Chondrocyte (in vitro differentiated cells): ENCODE measurements at places on chromosomes 7 and 10. TPM values are rescaled to one million over a fixed set of nuclear protein-coding genes. Genes with fewer than 3 reads are reported as not detected.

STAMBPL1 gene
- total RNA-seq, result 1.6 to 2.7 TPM (median 2.1 TPM) in 3 replicates

PROSER2 gene
- total RNA-seq, result 15.2 to 23.8 TPM (median 15.6 TPM) in 3 replicates

TUBAL3 gene
- total RNA-seq, result not detected in 3 replicates

HOXA3 gene
- total RNA-seq, result 9.3 to 12.1 TPM in 2 of 3 replicates, not detected in the other

DNA sequence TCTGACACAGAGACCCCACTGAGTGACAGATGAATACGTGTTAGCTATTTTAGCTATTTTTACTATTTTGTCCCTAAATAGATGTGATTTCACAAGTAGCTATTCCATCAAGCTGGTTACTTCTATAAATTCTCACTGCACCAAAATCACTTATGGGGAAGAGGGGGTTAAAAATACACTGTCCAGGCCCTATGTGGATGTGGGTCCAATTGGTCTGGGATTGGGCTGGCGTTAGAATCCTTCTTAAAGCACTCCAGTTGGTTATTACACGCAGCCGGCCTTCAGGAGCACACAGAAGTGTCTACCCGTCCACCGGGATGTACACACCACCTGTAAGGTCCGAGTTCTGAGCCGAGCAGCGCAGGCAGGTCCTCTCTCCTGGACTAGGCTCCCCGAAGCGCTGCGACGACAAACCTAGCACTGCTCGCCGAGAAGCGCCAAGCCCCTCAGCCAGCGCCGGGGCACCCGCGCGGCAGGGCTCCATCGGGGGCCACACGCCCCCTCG, 222.3 kb upstream of the MKLN1 start:
- DNase-seq, result no peak
- no peaks in the 10 kb centered on the region for H3K27me3 ChIP-seq
- H3K36me3 ChIP-seq, result peaks cover 2% of the 10 kb centered on the region
- peak overlapping the region; percentile 76 for H3K4me3 ChIP-seq

- H3K4me3 ChIP-seq, result peak overlapping the region; percentile 32
- H3K27me3 ChIP-seq, result no peaks in the 10 kb centered on the region
- no peaks in the 10 kb centered on the region for H3K36me3 ChIP-seq
- H3K27ac ChIP-seq, result peak overlapping the region; percentile 99
These were observed 482.1 kb upstream of the AKR1E2 start for GRCh38 chr10:4343873-4344272.

DNA sequence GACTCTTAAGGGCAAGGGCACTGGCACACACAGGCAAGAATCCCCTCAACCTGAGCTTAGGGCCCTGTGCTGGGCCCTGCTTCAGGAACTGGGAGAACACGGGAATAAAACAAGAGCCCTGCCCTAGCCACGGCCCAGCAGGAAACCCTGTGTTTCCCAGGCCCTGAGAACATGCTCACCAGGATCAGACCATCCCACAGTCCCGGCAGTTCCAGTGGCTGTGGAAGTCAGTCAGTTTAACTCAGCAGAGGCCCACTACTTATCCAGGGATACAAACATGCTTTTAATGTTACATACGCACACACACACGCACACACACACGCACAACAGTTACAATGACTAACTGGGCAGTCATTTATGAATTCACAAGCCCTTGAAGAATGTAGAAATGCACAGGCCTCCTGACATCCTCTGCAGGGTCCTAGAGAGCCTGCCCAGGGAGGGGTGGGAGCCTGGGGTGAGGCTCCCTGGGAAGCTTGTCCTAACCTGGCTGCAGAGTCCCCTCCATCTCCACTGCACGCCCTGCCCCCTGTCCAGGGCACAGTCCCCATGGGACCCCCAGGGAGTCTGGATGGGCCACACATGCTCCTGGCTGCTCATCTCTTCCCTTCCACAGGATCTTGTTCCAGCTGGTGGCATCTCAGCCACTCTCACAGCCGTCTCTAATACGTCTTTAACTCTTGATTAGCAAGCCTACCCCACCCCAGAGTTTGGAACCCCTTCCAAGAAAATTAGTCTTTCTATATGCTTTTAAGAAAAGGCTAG, 97.6 kb downstream of the TCERG1L start:
- H3K4me1 ChIP-seq, result no peaks in the 10 kb centered on the region
- no peak overlapping the region for H3K4me3 ChIP-seq
- no peaks in the 10 kb centered on the region for H3K36me3 ChIP-seq
- H3K27me3 ChIP-seq, result no peaks in the 10 kb centered on the region

DNA sequence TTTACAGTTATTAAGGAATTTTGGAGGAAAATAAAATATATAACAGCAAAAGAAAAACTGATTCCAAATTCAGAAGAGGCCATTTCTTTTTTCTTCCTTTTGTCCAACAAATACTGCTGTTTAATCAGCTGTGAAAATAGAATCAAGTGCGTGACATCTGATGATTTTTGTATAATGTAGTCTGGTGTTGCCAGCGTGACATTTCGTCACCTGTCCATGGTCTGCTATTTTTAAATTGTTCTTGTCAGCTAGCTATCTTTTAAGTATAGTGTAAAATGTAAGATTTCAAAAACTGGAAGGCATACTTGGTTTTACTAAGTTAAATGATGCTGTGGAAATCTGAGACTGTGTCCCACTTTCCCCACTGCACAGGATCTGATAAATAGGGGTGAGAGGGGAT, 105.9 kb downstream of the CPEB3 start:
- H3K27me3 ChIP-seq, result no peaks in the 10 kb centered on the region
- H3K27ac ChIP-seq, result no peak overlapping the region
- no peaks in the 10 kb centered on the region for H3K36me3 ChIP-seq
- H3K4me1 ChIP-seq, result no peaks in the 10 kb centered on the region

DNA sequence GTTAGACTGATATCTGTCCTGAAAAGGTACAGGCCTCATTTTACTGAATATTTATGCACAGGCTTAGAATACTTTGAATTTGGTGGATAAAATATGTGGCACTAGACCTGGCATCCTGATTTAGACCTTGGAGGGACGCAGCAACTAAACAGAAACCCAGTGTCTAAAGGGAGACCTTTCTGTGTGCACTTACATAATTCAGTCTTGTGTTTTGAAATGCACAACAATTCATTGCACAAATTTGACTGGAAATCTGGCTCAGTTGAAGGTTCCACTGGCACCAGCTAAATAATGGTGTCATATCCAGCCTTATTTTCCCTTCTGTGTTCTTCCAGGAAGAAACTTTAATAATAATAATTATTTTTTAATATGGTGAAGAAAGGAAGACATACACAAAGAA, 142.1 kb downstream of the SND1 start:
- DNase-seq, result no peak
- H3K36me3 ChIP-seq, result no peaks in the 10 kb centered on the region
- H3K27ac ChIP-seq, result no peak overlapping the region
- H3K4me1 ChIP-seq, result peaks cover 54% of the 10 kb centered on the region
- no peaks in the 10 kb centered on the region for H3K27me3 ChIP-seq

GRCh38 chr10:34400075-34400474, 415.0 kb downstream of the PARD3 start:
- H3K4me1 ChIP-seq, result peaks cover 8% of the 10 kb centered on the region
- H3K4me3 ChIP-seq, result no peak overlapping the region
- no peak overlapping the region for H3K27ac ChIP-seq
- no peaks in the 10 kb centered on the region for H3K27me3 ChIP-seq
- DNase-seq, result no peak

GRCh38 chr10:88507404-88507803, 75.7 kb downstream of the RNLS start:
- H3K36me3 ChIP-seq, result no peaks in the 10 kb centered on the region
- DNase-seq, result no peak
- H3K4me1 ChIP-seq, result no peaks in the 10 kb centered on the region
- H3K27me3 ChIP-seq, result peaks cover 6% of the 10 kb centered on the region
- H3K27ac ChIP-seq, result no peak overlapping the region

DNA sequence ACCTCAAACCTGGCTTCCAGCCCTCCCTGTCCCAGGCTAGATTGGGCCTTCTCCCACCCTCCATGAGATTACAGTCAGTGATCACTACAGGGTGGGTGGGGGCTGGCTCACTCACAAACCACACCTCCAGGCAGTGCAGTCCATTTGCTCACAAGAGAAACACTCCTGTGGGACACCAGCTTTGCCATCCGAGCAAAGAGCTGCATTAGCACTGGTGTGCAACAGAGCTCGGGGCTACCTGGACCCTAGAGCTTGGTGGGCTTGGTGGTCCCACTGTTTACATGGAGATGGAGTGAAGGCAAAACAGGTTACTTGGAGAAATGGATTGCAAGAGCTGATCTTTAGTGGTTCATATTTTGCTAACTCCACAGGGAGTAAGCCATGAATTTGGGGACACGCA, 451.7 kb upstream of the ZMIZ1 start:
- H3K36me3 ChIP-seq, result peaks cover 2% of the 10 kb centered on the region
- H3K4me3 ChIP-seq, result no peak overlapping the region
- no peak for DNase-seq
- H3K27ac ChIP-seq, result no peak overlapping the region
- peaks cover 10% of the 10 kb centered on the region for H3K27me3 ChIP-seq
- peaks cover 9% of the 10 kb centered on the region for H3K4me1 ChIP-seq

- H3K36me3 ChIP-seq, result no peaks in the 10 kb centered on the region
- no peak overlapping the region for H3K4me3 ChIP-seq
- no peaks in the 10 kb centered on the region for H3K4me1 ChIP-seq
- DNase-seq, result no peak
These were observed 244.6 kb upstream of the MGMT start for GRCh38 chr10:129222436-129222835.

DNA sequence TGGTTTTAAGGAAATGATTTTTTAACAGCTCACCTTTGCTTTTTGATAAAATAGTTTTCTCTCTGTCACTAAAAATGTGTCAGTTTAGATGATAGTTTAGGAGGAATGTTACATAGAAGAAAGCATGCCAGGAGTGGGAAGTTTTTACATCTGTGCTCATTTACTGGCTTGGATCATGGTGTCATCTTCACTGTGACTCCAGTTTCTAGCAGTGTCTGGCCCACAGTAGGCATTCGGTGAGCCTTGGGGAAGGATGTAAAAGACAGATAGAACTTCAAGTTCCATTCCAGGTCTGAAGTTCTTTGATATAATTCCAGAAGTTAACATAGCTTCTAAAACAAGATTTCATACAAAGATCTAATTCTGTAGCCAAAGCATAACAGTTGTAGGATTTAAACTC, 259.2 kb downstream of the BICC1 start:
- peaks cover 10% of the 10 kb centered on the region for H3K36me3 ChIP-seq
- H3K27me3 ChIP-seq, result no peaks in the 10 kb centered on the region
- H3K4me1 ChIP-seq, result peaks cover 43% of the 10 kb centered on the region
- DNase-seq, result no peak
- H3K4me3 ChIP-seq, result no peak overlapping the region

DNA sequence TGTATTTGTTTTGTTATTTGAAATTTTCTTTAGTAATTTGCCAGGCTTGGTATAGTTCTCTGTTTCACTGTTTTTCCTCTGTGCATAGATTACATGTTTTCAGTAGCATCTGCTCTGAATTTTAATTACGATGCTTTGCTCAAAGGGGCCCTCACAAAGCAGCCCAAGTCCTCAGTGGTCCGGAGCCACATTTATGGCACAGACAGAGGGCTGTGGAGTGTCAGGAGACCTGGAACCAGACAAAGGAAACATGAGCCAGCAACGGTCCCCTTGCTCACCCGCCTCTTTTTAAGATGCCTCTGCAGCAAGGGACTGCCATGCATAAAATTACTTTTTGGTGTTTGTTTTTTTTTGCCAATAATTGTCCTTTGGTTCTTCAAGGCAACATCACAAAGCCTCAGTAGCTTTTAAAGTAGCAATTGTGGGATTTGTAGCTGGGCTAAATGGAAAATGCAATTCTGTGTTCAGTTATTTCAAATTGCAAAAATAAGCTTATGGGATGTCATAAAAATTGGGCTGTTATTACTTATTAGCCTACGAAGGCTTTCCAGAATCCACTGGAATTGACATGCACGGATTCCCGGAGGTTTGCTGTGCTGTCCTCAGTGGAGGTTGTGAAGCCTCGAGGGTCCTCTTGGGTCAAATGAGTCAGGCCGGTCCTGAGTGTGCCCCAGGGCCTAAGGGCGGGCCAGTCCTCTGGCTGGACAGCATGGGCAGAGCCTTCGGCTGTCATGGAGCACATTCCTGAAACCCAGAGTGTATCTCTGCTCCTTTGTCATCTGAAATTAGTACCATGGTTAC, 422.8 kb downstream of the GLRX3 start:
- DNase-seq, result no peak
- H3K4me1 ChIP-seq, result no peaks in the 10 kb centered on the region
- H3K36me3 ChIP-seq, result no peaks in the 10 kb centered on the region
- H3K27ac ChIP-seq, result no peak overlapping the region
- no peak overlapping the region for H3K4me3 ChIP-seq

DNA sequence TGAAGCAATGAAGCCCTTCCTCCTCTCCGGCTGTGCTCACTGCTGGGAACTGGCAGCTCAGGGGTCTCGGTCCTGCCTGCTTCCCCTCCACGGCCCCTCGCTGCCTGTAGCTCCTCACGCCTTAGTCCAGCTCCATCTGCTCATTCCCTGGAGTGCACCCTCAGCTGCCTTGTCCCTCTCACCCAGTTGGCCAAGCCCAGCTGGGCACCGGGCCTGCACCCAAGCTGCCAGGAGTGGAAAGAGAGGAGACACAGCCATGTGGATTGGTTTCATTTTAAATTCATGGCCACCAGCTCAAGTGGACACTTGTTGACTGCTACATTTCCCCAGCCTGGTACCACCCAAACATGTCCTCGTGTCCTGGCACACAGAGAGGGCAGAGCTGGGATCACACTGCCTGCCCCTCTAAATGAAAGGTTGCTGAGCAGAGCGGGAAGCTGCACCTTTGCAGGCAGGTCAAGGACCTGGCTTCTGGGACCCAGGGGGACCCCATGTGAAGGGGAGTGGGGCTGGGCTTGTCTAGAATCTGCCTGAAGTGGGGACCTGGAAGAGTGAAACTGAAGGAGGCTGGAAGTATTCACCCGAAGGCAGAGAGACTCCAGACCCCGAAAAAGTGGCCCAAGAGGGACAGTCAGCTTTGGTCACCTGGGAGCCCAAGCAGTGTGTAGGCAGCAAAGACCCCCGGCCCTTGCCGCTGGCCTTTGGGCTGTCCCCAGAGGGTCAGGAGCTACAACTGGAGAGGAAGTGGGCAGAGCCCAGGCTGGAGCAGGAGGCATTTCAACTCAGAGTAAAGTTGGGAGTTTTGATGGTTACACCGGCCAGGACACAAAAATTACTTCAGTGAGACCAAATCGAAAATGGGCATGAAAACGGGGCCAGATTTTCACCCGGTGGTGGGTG, 15.0 kb upstream of the BNIP3 start:
- H3K4me3 ChIP-seq, result no peak overlapping the region
- H3K4me1 ChIP-seq, result peaks cover 22% of the 10 kb centered on the region
- peak overlapping the region; percentile 1 for H3K27ac ChIP-seq
- H3K27me3 ChIP-seq, result no peaks in the 10 kb centered on the region
- no peak for DNase-seq

GRCh38 chr7:43937444-43937843, 11.2 kb downstream of the UBE2D4 start:
- H3K27ac ChIP-seq, result no peak overlapping the region
- no peaks in the 10 kb centered on the region for H3K27me3 ChIP-seq
- no peaks in the 10 kb centered on the region for H3K4me1 ChIP-seq
- H3K4me3 ChIP-seq, result no peak overlapping the region
- no peaks in the 10 kb centered on the region for H3K36me3 ChIP-seq

- no peaks in the 10 kb centered on the region for H3K4me1 ChIP-seq
- H3K27me3 ChIP-seq, result peaks cover 3% of the 10 kb centered on the region
- no peak overlapping the region for H3K4me3 ChIP-seq
- no peak overlapping the region for H3K27ac ChIP-seq
- DNase-seq, result no peak
- peaks cover 6% of the 10 kb centered on the region for H3K36me3 ChIP-seq
These were observed 105.8 kb downstream of the GPR158 start for GRCh38 chr10:25280573-25280972.
